ENCODE measurements at places on chromosomes 12 and 14.

GRCh38 chr12:69994724-69995173 lies 169.7 kb downstream of the MYRFL start:
- no peak for DNase-seq

DNA sequence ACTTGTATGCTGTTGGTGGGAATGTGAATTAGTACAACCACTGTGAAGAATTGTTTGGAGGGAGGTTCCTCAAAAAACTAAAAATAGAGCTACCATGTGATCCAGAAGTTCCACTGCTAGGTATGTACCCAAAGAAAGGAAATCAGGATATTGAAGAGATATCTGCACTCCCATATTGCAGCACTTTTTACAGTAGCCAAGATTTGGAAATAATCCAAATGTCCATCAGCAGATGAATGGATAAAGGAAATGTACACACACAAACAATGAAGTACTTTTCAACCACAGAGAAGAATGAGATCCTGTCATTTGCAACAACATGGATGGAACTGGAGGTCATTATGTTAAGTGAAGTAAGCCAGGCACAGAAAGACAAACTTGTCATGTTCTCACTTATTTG lies 25.9 kb downstream of the TIGAR start:
- no peak for DNase-seq

- peak; percentile 1 for DNase-seq
These were observed 64.1 kb upstream of the OTX2 start for GRCh38 chr14:56874375-56874774.

DNA sequence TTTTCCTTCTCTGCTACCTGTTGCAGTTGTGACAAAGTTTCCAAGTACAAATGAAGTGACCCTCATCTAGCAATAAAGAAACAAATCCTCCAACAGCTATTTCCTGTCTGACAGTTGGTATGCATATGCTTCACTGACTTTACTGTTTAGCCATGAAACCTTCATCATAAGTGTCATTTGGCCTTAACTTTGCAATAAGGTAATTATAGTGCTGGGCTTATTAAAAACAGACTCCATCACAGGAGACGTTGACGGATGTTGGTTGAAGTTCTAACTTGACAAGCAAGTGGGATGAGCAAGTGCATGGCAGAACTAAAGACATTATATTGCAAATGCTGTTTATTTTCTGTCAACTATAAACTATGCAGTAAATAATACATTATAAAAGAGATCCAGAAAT lies 425.2 kb downstream of the RPS29 start:
- no peak for DNase-seq

DNA sequence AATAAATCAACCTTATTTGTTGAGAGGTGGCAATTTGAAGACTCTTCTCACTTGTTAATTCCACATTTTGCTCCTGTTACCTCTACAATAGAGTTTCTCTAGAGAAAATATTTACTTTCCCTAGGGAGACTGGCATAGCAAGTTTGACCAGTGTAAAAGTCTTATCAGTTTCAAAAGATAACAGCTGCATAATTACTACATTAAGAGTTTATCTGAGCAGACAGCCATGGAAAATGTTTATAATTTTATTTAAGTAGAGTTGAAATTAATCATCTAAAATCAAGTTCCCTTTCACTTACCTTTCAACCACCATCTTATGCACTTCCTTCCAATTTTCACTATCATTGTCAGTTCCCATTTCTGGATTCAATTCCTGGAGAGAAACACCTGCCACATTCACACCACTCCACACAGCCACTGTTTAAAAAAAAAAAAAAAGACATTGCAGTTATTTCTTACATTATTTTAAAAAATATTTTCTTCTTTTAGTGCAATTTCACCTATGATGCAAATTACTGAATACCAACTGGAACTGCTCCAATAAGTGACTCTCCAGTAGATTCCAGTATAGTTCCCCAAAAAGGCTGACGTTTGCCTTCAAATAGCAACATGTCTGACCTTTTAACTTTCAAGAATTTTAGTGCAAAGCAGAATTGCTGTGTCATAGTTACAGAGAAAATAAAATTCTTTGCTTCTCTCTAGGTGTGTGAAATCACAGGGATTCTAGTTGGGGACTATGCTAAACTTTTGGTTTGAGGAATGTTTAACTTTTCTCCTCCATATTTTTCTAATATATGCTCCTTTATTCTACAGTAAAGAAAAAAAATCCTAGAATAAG lies 19.4 kb downstream of the LDHB start:
- DNase-seq: peak; percentile 39

GRCh38 chr12:59820594-59821011 lies 224.8 kb downstream of the SLC16A7 start:
- DNase-seq: peak; percentile 93

Data from EH (cell line).